ENCODE measurements at places on chromosomes 3 and 15.
A peak's percentile ranks its signal among the peaks of the same experiment; 100 is the strongest.

GRCh38 chr3:114496021-114496434 lies 202.2 kb downstream of the TIGIT start:
- DNase-seq = no peak

GRCh38 chr3:59052803-59053411 lies 3.1 kb upstream of the CFAP20DC start:
- no peak for DNase-seq

- no peak for DNase-seq
Measured at GRCh38 chr15:93206893-93207292, 117.9 kb upstream of the RGMA start.

DNA sequence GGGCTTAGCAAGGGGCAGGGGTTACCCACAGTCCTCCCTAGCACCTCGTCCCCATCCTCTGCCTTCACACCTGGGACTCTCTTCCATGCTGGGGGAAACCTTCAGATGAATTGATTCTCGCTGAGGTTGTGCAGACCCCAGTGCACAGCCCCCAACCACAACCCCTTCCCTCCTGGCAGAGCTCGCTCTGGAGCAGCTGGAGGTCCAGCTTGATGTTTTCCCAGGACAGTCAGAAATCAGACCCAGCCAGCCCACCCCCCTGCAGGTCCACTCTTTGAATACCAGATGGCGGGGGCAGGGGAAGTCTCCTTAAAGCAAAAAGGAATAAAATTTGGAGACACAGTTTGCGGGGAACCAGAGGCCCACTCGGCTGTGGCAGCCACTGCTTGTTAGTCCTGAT lies 234.4 kb downstream of the XXYLT1 start:
- no peak for DNase-seq

DNA sequence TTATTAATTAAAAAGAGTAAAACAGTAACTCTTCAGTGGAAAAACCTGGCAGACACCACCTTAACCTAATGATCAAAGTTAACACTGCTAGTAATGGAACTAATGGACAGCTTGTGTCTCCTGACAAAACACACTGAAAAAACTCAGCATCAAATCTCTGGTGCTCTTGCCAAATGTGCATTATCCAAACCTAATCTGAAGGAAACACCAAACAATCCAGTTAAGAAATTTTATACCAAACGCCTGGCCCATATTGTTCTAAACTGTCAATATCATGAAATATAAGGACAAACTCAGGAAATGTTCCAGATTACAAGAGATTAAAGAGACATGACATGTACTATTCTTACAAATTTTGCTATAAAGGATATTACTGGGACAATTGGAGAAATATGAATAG lies 10.4 kb downstream of the RSL24D1 start:
- DNase-seq = no peak

- no peak for DNase-seq
Measured at GRCh38 chr3:29758434-29759322, 477.8 kb downstream of the RBMS3 start.

GRCh38 chr15:71109130-71109529 lies 6.1 kb upstream of the THSD4 start:
- no peak for DNase-seq

GRCh38 chr3:59981377-59981776 lies 931.6 kb upstream of the CFAP20DC start:
- no peak for DNase-seq

DNA sequence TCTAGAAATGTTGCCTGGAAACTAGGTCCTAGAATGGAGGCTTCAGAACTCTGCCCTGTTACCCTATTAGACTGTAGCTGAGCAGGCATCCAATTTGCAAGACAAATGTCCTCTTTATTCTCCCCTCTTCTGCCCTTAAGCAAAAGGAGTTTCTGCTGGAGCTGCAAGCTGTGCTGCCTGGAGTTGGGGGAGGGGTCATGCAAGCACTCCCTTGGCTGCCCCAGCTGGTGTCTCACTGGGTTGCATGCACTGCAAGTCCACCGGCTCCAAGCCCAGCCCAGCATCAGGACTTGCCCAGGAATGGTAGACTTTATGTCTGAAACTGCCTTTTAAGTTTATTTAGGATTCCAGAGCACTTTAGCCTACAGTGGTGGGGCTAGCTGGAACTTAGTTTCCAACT lies 15.7 kb upstream of the RBP2 start:
- no peak for DNase-seq

DNA sequence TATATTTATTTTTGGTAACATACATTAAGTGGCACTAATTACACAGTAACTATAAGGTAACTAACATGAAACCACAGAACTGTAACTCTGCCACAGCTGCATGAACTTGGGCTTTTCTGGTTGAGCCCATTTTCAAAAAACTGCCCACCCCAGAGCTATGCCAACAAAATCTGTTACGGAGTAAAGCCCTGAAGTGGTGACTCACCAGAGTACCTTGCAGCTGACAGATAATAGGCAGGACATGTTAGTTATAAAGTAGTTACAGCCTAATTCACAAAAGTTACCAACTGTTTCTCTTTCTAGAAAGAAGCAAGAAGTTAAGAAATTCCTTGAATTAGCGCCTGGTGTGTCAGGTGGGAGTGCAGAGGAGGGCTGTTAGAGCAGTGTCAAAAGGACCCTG lies 1.5 kb upstream of the GPX1 start:
- no peak for DNase-seq

DNA sequence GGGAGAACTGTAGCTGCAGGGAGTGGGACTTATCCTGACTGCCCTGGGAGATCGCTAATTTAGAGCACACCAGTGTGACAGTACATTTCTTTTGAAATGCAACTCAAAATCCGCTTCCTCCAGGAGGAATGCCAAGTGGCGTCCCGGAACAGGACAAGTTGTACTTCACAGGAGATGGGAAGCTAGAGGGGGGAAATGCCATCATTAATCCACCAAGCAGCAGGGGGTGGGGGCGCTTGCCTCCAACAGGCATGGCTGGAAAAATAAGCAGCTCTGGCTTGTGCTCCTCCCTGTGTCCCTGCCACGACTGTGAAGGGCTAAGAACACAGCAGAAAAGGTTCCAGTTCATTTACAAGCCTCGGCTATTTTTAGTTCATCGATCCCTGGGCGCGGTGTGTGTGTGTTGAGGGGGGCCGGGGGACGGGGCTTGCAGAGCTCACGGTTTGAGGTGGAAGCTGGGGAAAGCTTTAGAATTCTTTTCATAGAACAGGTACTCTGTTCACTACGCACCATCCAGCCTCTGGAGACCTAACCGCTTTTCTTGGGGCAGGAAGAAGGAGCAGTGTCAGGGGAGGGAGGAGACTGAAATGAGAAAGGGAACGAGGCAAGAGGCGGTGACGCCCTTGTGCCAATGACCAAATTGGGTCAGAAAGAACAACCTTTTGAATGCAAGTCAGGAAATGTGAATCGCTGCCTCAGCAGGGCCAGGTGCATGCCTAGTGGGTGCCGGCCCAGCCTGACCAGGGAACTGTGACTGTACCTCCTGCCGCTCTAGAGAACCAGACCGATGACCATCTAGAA lies 51.8 kb upstream of the DGKG start:
- DNase-seq = no peak

GRCh38 chr3:52183786-52184445 lies 14.0 kb upstream of the ALAS1 start:
- no peak for DNase-seq

- no peak for DNase-seq
Measured at GRCh38 chr3:159668990-159669476, 319.6 kb upstream of the IL12A start.

- DNase-seq = peak; percentile 30
Measured at GRCh38 chr15:70451821-70452653, 311.3 kb downstream of the UACA start.

DNA sequence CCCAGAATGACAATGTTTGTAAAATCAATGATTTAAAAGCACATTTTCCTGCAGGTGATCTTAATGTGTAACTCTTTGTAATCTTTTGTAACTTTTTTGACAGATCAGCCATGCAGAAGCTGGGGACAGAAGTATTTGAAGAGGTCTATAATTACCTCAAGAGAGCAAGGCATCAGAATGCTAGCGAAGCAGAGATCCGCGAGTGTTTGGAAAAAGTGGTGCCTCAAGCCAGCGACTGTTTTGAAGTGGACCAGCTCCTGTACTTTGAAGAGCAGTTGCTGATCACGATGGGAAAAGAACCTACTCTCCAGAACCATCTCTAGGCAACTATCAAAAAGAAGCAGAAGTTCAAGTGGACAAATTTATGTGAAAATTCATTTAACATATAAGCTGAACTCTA lies 32.1 kb upstream of the NUDT16 start:
- no peak for DNase-seq

DNA sequence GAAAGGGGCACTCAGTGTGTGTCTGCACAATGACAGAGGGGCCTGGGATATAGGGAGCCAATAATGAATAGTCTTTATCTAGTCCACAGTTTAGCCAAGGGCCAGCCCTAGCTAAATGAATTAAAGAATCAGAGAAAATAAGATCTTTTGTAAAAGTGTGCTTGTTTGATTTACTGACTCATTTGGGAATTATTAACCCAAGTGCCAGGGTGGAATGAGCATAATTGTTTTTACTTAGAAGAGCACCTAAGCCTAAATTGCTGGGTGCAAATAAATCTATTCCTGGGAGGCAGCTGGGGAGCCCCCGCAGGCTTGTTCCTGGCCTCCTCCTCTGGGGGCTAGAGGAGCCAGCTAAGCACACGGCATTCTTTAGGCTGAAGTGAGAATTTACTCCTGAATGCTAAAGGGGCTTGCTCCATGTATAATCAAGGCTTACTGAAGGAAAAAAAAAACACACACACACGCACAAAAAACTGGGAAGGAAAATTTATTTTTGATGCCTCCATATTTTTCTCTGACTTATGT lies 405.3 kb upstream of the SUCLG2 start:
- DNase-seq = no peak

DNA sequence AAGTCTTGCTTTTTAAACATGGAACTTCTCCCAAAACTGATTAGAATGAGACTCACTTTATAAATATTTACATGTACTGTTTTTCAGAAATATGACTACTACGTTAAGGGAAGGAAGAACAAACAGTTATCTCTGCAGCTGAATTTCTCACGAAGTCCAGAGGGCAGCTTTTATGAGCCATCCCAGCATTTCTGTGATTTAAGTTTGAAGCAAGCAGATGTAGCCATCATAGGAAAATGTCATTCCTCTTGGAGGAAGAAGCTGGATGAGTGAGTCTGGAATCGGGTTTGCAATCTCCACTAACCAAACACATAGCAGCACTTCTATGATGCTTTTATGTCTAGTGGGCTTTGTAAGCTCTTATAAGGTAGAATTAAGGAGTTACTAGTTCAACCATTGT lies 53.7 kb downstream of the SCN11A start:
- DNase-seq = no peak

- no peak for DNase-seq
Measured at GRCh38 chr15:48176112-48176511, 2.0 kb downstream of the MYEF2 start.

DNA sequence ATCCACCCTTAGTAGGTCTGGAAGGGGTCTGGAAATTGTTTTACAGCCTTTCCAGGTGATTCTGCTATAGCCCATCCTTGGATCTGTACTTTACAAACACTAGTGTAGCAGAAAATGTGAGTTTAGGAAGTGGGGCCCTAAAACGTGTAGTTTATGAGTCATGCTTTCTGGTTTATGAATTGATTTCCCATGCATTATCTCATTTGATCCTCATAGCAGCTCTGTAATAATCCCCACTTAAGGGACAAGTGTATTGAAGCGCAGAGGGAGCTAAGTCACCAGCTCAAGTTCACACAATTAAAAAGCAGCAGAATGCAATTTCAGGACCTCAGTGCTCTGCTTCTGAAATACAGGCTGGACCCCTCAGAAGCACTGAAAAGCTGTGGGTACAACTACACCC lies 22.7 kb upstream of the STARD5 start:
- no peak for DNase-seq

- no peak for DNase-seq
Measured at GRCh38 chr3:8052659-8053058, 449.0 kb upstream of the LMCD1 start.

All from activated CD8-positive, alpha-beta memory T cell treated with anti-CD3 and anti-CD28 coated beads, Interleukin-2, amount 50 U/mL, for 4 hours (primary cell).